ENCODE measurements at places on chromosomes 6 and 20. TPM values are rescaled to one million over a fixed set of nuclear protein-coding genes. Genes with fewer than 3 reads are reported as not detected.

The MRPL18 gene
- total RNA-seq, result 79.1 TPM

The ARFGEF3 gene
- total RNA-seq, result under 0.01 TPM

The PTCRA gene
- total RNA-seq, result not detected

The MOXD1 gene
- total RNA-seq, result 81.2 TPM

The LAMA5 gene
- total RNA-seq, result 63.7 TPM

The POU5F1 gene
- not detected for total RNA-seq

The IRF4 gene
- total RNA-seq, result not detected

The PAX1 gene
- not detected for total RNA-seq

The APOM gene
- total RNA-seq, result 1.5 TPM

The NMBR gene
- not detected for total RNA-seq

The GHRH gene
- total RNA-seq, result not detected

The KHDRBS2 gene
- total RNA-seq, result not detected

The ANGPT4 gene
- total RNA-seq, result not detected

The DEFB116 gene
- not detected for total RNA-seq

The RGS17 gene
- 12.7 TPM for total RNA-seq

The HLA-DRB1 gene
- total RNA-seq, result not detected

The MYT1 gene
- not detected for total RNA-seq

The HLA-A gene
- 455 TPM for total RNA-seq

The RAET1L gene
- total RNA-seq, result not detected

The MYB gene
- total RNA-seq, result 3.8 TPM

The VGLL2 gene
- total RNA-seq, result not detected

The KIF6 gene
- total RNA-seq, result 1.3 TPM

The RAET1E gene
- total RNA-seq, result 0.47 TPM

The ZNF341 gene
- 1.1 TPM for total RNA-seq
